ENCODE measurements at places on chromosomes 7 and 10.

GRCh38 chr7:249989-250388 is 40.0 kb upstream of the FOXL3 start:
- no peak for DNase-seq

DNA sequence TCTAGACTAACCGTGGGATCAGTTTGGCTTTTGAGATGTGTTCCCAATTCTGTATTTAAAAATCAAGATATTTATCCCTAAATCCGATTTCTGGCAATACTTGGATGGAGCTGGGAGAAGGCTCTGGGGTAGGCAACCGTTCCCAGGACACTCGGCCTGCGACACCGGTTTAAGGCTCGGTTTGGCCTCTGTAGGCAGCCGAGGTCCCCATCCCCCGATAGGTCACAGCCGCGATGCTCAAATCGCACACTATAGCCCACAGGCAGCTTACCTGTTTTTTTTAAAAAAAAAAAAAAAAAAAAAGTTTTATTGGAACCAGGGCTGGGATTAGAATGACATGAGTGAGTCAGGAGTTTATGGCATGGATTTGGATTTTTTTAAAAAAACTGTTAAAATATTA is 729 bp upstream of the TAF3 start:
- DNase-seq = no peak

DNA sequence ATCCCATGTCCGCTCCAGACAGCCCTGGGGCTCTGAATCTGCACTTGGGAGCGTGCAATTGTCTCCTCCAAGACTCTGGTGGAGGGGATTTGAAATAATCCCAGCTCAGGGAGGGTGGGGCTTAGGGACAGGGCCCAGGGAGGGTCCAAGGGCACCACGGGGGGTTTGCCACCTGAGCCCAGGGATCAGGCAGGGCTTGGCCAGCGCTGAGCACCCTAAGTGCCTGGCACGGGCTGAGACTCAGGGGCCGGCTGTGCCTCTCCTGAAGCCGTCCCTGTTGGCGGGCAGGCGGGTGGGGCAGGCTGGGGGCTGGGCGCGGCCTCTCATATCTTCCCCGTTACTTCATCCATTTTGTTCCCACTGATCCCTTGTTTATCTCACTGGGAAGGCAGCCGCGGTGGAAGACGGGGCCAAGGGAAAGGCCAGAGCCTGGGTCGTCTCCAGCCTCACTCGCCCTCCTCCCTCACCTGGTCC is 41.8 kb upstream of the ELN start:
- no peak for DNase-seq

DNA sequence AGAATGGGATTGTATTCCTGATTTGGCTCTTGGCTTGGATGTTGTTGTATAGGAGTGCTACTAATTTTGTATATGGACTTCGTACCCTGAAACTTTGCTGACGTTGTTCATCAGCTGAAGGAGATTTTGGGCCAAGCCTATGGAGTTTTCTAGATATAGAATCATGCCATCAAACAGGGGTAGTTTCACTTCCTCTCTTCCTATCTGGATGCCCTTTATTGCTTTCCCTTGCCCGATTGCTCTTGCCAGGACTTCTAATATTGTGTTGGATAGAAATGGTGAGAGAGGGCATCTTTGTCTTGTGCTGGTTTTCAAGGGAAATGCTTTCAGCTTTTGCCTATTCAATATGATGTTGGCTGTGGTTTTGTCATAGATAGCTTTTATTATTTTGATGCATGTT is 92.3 kb downstream of the CCDC7 start:
- DNase-seq = no peak

DNA sequence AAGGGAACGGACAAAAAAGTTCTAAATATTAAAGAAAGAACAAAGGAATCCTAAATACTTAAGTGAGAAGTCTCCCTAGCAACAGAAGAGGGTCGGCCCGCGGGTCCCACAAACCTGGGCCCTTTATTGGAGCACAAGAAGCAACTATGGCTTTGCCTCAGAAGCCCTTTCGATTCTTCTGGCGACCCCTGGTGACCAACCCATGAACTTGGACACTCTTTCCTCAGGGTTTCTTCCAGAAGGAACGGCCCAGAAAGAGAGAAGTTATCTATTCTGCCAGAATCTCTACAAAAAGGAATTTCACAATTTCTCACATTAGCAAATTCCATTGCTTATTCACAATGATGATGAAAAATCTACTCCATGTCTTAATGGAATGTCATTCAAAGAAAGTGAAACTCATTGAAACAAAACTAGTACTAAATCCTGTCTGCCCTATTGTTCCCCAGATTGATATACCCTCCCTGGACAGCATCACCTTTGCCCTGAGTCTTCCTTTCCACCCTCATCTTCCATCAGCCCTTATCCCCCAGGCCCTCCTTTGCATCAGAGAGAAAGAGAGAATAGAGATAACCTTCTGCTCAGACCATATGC is 43.7 kb downstream of the CPVL start:
- peak; percentile 52 for DNase-seq

GRCh38 chr10:44294726-44295412 is 90.0 kb downstream of the CXCL12 start:
- DNase-seq = no peak

DNA sequence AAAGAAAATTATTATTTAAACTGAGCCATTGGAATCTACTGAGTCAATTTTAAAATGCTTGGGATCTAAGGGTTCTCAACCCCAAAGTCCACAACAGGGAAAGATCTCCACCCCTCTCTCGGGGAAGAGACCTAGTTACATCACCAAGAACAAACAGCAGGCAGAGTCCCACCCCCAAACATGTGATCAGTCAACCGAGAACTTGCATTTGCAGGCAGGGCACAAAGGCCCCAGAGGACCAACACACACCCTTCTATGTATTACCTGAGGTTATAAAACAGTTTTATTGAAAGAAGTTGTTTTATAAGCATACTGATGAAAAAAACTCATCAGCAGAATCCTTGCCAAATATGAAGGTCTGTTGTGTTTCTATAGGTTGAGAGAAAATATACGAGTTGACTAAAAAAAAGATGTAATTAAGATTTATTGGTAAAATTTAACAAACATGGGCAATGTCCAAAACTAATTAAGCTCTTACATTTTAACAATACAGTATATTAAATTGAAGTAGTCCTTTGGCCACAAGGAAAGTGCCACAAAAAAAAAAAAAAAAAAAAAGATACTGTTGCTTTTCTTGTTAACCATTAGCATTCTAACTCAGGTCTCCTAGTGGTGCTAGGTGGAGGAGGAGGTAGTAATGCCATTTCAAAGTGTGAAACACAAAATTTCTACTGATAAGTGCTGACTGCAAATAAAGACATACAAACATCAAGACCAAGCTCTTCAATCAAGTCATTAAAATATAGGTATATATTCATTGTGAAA is 975 bp upstream of the USP54 start:
- peak; percentile 21 for DNase-seq
